ENCODE measurements at places on chromosomes 3 and 15. TPM values are rescaled to one million over a fixed set of nuclear protein-coding genes. Genes with fewer than 3 reads are reported as not detected.

DNA sequence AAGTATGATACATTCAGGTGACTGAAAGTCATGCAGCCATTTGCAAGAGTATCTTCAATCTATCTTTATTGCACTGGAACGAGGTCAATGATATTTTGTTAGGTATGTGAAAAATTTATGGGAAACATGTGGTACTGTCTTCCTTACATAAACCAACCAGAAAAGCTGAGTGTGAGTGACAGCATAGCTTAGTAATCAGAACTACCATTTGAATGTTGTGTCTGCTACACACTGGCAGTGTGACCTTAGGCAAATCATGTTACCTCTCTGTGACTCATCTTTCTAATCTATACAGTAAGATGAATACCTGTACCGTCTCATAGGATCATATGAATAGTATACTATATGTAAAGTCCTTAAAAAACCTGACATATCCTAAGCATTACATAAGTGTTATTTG is 337.9 kb upstream of the IL12A start:
- no peak for DNase-seq

DNA sequence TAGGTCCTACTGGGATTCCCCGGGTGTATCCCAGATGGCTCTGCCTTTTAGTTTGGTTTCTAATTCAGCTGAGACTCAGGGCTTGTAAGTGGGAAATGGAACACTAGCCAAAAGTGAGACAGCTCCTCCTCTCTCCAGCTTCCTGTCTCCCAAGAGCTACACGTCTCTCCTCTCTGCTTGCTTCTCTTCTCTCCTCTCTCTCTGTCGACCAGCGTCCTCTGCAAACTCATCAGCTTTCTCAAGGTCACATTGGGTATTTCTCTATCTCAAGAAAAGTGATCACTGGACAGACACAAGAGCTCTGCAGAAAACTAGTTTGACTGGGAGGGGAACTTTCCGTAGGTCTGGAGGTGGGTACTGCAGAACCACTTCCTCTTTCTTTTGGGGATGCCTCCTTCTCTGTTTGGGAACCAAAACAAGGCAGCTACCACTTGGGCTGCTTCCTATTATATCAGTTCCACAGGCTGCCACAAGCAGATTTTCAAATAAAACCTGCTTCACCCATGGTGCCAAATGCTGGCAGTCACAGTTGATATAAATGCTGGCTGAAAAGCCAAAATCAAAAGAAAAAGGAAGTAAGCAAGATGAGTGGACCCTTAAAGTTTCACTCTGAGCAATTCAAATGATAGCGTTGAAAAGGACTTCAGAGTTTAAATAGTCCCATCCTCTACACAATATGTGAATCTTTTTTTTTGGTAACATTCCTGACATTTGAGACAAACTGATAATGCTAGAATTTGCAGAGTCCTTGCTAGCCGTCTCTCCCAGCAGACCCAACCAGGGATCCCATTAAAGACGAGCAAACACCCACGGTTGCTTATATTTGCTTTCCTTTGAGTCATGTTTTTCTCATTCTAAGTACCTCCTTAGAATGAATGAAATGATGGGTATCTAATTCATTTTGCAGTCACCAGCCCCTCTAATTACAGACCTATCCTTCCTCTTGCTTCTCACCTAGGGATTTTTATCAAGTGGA is 7.2 kb upstream of the DYNC1LI1 start:
- no peak for DNase-seq

Gene DNAJA4
- polyA plus RNA-seq, result 27.7 TPM

- no peak for DNase-seq
These were observed at the start of gene PRRT3 for GRCh38 chr3:9951962-9952805. Gene PRRT3, minus strand, starts transcription at chr3:9952408. Its CDS starts 2,293 bp downstream, at chr3:9950115.

Gene ANAPC13
- polyA plus RNA-seq, result 156 TPM

DNA sequence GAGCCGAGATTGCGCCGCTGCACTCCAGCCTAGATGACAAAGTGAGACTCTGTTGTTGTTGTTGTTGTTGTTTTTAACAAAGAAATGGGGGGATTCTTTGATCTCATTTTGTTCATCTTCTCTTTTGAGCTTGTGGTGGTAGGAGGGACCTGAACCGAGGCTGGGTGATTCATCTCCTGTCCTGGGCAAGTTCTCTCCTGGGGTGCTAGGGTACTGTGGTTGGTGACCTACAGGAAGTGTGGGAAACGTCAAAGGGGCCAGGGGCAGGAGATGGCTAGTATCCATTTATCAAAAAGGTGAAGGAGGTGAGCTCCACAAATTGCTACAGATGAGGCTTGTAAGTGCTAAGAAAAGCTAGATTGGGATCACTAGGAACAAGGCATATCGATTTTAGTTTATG is 14.3 kb downstream of the PPCDC start:
- DNase-seq, result no peak

- no peak for DNase-seq
These were observed 299.9 kb downstream of the MECOM start for GRCh38 chr3:169363318-169364265.

DNA sequence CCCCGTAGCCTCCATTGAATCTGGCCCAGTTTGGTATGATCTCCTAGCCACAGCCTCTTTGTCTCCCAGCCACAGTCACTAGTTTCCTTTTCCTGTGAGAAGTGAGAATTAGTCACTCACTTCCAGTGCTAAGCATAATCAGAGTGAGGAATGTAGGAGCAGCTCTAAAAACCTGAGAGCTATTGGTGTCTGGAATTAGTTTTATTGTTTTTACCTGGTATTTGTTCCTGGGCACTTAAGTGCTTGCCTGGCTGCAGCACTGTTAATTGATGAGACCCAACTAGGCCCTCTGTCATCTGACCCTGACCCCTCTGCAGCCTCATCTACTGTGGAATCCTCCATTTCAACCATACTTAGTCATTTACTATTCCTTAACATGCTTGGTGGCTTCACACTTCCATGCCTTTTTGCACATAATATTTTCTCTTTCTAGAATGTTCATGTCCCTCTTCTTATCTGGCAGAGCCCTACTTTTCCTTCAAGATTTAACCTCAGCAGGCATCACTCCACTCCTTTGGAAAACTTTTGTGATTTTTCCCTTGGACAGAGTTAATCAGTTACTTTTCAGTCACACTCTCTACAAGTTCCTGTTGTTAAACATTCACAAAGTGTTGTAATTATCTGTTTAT is 48.8 kb downstream of the PDE8A start:
- no peak for DNase-seq

Data from left renal pelvis (tissue), 4 donors.